Thoracic aorta (tissue), 2 donors: ENCODE measurements at places on chromosomes 7 and 10. TPM values are rescaled to one million over a fixed set of nuclear protein-coding genes. Genes with fewer than 3 reads are reported as not detected.

GRCh38 chr10:124369986-124370385, 48.7 kb downstream of the OAT start:
- DNase-seq = no peak

- DNase-seq = no peak
Measured at GRCh38 chr10:7610651-7611389, 55.9 kb downstream of the ITIH5 start.

GRCh38 chr7:128259131-128260061, 18.3 kb downstream of the LEP start:
- DNase-seq = no peak

DNA sequence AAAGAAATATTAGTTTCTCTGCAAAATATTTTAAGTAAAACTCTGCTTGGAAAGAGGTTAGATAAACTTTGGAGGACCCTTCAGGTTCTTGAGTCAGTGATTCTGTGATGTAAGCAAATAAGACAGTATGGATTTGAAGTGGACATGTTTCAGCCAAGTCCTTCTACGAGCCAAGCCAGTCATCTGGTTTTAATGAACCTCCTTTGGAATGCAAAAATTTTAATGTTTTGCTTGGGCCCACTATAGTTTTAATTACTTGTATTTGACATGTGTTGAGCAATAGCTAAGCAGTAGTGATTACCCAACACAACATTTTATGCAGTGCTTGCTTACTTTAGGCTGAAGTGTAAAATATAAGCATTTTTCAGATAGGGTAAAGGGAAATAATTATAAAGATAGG, 296.3 kb upstream of the SEMA3D start:
- no peak for DNase-seq

GRCh38 chr7:43462836-43463235, 120.1 kb upstream of the STK17A start:
- DNase-seq = no peak

DNA sequence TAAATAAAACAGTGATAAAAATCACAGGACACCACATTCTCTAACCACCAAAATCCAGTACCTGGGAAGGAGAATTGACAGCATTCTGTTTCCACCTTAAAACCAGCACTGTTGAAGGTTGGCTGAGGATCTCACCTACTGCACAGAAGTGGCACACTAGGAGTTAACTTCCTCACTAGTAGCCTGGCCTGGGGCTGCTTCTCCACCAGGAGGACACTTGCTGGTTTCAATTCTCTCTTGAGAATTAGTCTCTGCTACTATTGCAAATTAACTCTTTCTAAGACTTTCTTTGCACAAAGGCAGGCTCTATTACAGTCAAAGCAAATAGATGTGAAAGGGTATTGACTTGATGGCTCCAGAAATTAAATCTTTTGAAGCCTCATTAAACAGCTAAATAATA, 2.3 kb upstream of the CTTNBP2 start:
- DNase-seq = no peak

GRCh38 chr7:19099924-19100323, 17.5 kb downstream of the TWIST1 start:
- DNase-seq = no peak

DNA sequence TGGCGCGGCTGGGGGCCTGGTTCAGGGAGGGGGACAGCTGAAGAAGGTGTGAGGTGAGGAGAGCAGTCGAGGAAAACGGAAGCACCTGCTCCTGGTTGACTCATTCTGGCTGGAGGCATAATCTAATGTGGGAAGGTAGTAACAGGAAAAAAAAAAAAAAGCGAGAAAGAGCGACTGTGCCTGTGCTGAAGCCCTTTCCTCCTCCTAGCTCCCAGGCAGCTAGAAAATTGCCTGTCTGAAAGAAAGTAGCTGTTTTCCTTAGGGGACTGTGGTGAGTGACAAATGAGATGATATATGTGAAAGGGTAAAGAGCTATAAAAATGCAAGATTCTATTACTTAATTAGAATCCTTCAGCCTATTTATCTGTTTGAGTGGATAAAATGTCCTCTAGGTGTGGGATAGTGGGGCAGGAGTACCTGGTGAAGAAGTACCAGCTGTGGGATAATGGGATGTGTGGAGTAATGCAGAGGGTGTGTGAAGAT, 4.9 kb upstream of the MEST start:
- DNase-seq = no peak

DNA sequence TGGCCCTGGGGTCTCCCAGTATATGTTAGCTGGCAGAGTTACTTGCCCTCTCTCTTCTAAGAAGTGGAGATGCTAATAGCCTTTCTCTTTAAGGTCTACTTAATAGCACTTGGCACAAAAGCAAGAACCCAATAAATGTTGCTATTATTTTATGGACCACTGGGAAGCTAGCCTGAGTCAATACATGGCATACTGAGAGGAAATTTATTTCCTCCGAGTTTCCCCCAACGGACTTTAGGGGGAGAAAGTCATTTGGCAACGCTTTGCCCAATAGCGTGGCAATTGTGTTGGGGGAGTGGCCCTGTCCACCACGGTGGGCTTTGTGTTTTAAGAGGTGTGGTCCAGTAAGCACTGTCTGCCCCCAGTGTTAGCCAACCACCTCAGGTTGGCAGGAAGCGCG, 87.4 kb upstream of the SMNDC1 start:
- DNase-seq = no peak

GRCh38 chr10:80684259-80684658, 146.6 kb downstream of the SH2D4B start:
- DNase-seq = no peak

- DNase-seq = no peak
Measured at GRCh38 chr7:134882481-134882880, 103.0 kb downstream of the CALD1 start.

DNA sequence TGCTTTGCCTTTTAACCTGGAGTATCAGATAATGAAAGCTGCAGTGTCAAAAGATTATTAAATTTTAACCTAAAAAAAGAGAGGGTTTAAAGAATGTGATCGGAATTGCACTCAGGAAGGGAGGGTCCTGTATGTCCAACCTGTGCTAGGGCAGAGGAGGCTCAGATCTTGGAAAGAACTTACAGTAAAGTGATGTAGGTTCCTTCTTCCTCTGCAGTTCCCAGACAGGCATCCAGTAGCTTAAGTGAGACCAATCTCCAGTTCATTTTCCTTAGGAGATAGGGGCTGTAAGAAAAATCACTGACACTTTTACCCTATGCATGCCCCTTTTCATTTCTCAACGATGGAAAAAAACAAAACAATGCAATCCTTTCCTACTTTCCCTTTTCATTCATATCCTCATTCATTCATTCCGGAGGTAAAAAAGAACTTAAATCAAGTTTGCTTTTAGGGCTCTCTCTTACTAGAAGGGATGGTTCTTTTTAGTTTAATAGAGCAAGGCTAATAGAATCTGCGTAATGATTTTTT, 28.3 kb downstream of the EXOC6 start:
- no peak for DNase-seq

- DNase-seq = no peak
Measured at GRCh38 chr7:146709451-146710027, 592.9 kb downstream of the CNTNAP2 start.

DNA sequence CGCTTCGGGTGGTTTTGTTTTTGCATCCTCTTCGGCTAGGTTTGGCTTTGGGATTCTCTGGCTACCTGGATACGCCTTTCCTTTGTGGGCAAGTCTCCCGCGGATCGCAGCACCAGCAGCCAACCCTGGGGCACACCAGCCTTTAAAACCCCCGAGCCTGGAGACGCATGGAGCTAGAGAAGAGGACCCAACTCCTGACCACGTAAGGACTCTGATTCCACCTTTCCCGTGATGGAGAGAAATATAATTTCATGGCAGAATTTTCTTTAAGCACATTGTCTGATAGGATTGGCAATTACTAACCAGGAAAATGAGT, 535.4 kb upstream of the GALNT17 start:
- no peak for DNase-seq

DNA sequence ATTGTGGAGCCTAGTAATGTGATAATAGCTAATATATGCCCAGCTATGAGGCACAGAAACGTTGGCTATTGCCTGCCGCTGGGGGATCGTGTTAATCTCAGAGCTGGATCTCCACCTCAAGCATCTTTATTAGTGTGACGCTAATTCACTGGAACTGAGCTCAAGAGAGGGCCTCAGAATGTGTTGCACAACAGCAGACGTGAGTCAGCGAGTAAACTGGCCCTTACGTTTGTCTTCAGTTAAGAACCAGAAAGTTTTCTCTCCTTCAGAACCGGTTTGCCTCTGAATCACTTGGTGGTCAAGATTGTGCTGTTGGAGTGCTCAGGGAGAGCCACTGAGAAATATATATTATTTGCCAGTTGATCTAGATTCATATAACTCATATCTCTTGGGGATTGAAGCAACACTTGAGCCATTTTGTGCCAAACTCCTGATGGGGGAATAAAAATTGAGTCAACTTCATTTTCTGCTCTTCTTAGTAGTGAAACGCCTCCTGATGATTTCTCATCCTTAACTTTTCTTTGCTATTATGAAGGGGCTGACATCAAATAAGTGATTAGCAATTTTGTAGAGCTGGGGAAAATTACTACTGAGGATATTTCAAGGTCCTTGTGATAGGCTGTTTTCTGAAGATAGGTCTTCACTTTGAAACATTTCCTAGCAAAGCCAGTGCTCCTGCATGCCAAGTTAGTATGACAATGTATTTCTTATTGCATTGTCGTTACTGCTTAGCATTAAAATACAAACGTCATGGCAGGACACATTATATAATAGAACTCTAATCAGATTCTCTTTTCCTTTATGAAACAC, 22.3 kb downstream of the BZW2 start:
- no peak for DNase-seq

GRCh38 chr7:28408105-28408959, 4.0 kb upstream of the CREB5 start:
- DNase-seq = peak; percentile 46

DNA sequence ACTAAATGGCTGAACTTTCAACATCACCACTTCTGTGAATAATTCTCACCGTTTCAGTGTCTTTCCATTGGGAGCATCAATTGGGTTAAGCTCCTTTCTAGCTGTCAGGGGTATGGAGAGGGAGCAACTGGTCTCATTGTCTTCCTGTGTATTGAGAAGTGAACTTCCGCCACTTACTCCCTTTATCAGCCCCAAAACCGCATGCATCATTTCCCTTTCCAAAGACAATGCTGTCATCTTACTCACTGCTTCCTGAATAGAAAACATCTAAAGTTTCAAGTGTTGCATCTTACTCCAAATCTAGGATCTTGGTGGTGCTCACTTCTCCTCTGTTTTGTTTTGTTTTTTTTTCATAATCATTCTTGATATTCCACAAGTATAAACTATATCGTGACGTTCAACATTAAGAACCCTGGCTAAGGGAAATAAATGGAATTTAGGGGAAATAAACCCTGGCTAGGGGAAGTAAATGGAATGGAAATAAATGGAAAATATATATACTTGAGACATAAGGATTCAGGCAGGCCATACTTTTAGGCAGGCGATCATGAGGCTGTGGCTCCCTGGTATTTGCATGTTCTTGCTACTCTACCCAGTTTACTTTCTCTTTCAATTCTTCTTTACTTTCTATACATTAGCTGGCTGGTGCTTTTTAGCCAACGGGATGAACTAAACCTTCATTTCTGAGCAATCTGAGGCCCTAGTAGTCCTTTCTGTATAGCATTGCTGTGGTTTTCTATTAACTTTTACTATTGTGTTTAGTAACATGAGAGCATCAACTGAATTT, 371.9 kb downstream of the BMPER start:
- no peak for DNase-seq

- no peak for DNase-seq
Measured at GRCh38 chr7:109545686-109546085, 976.0 kb downstream of the DNAJB9 start.

DNA sequence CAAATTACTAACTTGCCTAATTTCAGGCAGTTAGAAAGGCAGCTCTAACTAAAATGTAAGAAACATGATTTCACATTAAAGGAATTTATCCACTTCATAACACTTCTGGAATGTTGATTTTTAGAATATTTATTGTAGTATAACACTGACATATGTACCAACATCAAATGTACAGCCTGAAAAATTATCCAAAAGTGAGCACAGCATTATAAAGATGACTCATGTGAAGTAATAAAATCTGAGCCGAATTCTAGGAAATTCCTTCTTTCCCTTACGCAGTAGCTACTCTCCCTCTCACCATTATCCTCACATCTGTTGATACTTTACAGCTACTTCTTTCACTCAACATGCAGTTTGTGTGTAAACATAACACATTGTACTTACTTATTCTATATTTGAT, 610.6 kb downstream of the ZWINT start:
- no peak for DNase-seq

- DNase-seq = no peak
Measured at GRCh38 chr10:93921338-93921737, 27.6 kb downstream of the SLC35G1 start.

- DNase-seq = no peak
Measured at GRCh38 chr7:122706836-122707235, 4.1 kb upstream of the RNF148 start.

- no peak for DNase-seq
Measured at GRCh38 chr7:110854166-110854565, 236.8 kb upstream of the LRRN3 start.

GRCh38 chr10:78528749-78529204, 495.1 kb downstream of the RPS24 start:
- DNase-seq = no peak

- peak; percentile 21 for DNase-seq
Measured at GRCh38 chr7:116236020-116236630, 25.8 kb downstream of the TES start.

- no peak for DNase-seq
Measured at GRCh38 chr7:30546596-30546995, 42.0 kb upstream of the GGCT start.

DNA sequence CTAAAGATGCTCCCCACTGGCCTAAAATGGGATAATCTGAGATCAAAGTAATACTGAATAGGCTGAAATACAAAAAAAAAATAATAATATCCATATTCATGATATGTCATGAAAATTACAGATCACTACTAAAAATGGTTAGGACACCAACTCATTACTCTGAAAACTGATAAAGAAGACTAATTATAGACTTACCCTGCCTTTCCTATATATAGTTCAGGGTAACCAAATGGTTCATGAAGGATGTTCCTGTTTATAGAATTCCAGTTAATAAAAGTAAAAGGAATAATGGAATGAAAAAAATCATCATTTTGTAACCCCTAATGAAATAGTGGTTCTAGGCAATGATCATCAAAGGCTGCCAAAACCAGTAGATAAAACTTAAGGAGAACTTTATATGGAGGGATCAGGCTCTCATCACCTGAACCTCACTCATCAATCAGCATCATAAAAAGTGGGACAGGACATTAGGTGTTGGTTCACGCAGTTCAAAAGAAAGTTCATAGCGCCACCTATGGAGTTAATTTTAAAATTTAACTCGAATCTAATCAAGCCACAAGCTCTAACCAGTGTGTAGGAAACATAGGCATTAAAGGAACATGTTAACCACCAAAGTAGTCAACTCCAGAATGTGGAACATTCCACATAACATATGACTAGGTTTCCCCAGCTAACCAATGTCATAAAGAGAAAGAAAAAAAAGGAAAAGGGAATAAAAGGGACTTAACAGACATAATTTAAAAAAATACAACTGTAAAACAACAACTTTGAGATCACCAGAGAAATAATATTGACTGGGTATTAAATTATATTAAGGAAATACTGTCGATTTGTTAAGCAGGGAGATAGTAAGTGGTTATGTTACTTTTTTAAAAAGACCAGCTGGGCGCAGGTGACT, 35.7 kb downstream of the P4HA1 start:
- no peak for DNase-seq

The OR2A5 gene
- not detected for total RNA-seq

The LRRC4 gene
- 0.85 TPM for total RNA-seq

The SLC18A2 gene
- total RNA-seq = 1.8 TPM

The POMZP3 gene
- total RNA-seq = 7.3 TPM

The RAPGEF5 gene
- total RNA-seq = 70.8 TPM

The GRID2IP gene
- 0.14 TPM for total RNA-seq

The SLC26A5 gene
- not detected for total RNA-seq

The FOXI2 gene
- not detected for total RNA-seq

The FAM131B gene
- 3.3 TPM for total RNA-seq

The PLPP4 gene
- total RNA-seq = not detected
